ENCODE measurements at places on chromosomes 3 and 15.

DNA sequence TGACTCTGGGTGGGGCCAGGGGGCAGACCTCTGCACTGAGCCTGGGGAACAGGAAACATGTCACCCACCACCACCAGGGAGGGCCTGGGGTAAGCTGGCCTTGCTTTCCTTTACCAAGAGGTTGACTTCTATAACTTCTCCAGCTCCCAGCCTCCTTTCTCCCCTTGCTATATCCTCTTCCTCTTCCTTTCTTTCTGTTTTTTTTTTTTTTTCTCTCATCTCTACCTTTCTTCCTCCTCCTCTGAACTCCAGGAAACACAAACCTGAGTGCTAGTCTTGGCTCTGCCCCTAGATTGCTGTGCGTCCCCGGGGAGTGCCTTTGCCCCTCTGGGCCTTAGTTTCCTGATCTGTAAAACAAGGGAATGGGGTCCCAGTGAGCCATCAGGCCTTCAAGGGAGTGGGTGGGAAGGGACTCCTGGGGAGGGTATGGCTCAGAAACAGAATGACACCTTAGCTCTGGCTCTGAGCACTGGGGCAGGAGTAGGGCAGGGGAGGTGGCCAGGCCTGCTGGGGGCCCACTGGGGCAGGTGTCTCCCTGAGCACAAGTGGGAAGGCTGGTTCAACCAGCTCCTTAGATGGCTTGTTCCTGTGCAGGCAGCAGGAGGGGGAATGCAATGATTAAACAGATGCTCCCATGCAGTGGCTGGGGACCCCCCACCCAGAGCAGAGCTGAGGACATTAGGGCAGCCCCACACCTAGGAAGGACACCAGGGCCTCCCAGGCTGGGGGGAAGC, 4.3 kb downstream of the SNX33 start:
- DNase-seq: peak; percentile 8

DNA sequence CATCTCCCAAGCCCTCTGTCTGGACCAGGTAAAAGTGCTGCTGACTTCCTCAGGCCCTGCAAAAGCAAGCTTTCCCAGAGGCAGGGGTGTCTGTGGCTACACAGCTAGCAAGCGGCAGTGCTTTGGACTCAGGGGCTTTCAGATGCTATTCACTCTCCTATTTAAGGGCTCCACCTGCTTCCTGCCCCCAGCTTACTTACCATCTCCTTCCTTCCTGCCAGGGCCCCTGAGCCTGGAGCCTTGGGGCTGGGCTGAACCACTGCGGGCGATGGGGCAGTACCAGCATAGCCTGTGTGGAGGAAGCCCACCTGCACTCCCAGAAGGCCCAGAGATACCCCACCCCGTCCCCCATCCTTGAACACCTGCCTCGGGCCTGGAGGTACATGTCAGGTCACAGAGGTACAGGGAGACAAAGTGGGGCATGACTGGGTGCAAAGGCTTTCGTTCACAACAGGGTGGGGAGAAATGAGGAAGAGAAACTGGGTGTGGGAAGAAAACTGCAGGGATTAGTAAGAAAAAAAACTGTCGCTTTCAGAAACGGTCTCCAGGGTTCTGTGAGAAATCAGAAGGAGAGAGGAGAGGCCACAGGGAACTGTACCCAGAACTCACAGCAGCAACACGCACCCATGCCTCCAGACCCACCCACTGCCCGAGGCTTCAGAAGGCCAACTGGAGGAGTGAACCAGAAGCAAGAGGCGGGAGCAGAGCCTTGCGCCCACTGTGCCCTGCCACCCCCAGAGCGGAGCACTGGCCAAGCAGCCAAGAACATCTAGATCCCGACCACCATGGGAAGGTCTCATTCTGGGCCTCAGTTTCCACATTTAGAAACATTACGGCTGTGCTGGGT, 49.5 kb downstream of the CCDC12 start:
- DNase-seq: peak; percentile 89

GRCh38 chr3:58429657-58430056, 4.0 kb downstream of the PDHB start:
- no peak for DNase-seq

DNA sequence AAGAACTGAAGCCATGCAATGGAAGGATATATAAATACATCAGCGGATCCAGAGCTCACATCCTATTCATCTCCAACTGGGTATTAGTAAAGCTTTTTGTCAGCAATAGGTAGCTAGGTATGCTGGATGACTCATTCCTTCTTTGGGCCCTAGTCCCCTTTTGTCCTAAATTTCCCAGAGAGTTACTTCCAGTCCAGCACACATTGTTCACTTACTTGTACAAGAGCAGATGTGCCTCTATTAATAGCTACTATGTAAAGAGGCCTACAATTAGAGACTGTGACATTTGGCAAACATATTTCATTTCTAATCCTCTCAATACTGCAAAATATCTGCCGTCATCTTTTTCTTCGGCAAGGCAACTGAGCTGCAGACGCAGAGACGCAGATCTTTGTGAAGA, 1.7 kb upstream of the SLC4A7 start:
- DNase-seq: no peak

GRCh38 chr3:94172695-94173310, 109.9 kb downstream of the NSUN3 start:
- DNase-seq: no peak

DNA sequence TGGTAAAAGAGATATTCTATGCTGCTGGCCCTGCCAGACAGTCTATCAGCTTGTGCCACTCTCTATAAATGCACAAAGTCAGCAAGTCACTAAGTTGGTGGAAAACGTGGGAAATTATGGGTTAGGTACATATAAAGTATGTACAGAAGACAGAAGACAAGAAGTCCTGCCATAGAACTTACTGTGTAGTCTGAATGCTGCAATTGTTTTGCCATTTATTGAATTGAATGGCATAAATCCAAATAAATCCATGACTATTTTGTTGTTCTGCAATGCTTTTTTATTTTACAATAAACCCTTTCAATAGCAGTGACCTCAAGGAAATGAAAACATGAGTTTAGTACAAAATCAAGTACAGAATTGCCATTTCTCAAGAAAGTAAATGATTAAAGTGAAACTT, 34.1 kb upstream of the TM4SF1 start:
- no peak for DNase-seq

DNA sequence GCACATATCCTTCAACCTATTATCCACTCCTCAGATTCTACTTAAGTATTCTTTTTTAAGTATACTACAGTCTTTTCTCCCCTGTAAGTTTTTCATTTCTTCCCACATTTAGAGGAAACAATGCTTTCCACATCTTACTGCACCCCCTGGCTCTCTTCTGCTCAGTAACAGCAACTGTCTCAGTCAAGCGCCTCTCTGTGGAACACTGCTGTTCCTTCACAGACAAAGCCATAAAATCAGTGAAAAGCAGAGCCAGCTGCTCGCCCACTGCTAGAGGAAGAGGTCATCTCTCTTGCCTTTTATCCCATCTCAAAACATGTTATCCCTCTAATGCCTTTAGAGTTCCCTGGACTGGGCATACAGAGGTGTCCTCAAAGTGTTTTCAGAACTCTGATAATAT, 24.8 kb downstream of the SERP1 start:
- no peak for DNase-seq

DNA sequence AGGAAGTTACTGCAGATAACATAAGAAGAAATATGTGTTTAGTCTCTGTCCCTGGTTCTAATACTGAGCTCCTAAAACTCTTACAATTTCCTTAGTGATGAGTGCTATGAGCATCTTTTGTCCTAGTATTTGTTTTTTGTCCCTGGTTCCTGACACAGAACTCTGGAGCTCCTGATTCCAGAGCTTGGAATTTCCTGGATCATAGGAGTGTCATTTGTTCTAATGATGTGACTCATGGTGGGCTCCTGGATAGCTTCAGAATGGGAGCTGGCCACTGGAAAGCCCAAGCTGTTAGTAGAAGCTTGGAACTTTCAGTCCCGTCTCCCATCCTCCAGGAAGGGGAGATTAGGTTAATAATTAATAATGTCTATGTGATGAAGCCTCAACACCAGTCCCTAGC, 98.2 kb downstream of the CNTN6 start:
- DNase-seq: no peak

DNA sequence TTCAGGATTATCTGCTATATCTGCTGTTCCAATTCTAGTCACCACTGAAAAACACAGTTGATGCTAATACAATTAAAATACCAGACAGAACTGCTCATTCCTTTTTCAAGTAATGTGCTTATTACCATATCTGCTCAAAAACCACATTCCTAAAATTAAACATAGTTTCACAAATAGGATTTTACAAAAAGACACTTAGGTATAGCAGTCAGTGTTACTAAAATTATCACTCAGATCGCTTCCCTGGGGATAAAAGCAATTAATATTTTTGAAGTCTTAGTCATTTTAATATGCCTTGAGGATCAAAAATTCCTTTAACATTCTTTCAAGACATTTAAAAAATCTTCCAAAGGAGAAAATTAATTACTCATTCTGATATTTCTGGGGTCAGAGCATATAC, 71.5 kb downstream of the RAD18 start:
- no peak for DNase-seq

DNA sequence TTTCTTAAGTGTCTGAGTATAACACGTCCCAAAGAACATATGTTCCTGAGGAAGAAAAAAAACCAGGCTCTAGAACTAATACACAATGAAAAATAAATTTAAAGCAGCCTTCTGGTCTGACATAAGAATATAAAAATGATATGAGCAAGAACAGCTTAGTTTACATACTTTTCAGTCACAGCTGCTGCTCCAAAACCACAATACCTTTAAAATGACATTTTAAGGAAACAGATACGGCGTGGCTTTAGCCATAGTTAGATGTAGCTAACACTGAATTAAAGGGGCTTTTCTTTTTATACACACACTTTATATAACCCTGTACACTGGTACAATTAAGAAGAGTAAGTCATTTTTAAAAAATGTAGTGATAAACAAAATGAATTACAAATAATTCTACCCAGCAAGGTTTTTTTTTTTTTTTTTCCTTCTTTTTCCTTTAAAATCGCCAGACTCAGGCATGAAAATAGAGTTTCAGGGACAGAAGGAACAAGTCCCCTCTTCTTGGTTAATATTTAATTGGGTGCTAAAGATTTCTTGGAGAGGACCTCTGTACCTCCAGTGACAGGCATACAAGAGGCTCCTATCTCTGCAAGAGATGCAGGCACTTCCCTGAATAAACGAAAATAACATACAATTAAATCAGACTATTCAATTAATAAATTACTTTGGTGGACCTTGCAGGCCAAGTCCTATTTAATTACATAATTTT, 265.6 kb downstream of the FOXP1 start:
- no peak for DNase-seq

GRCh38 chr3:32897001-32897601, 54.3 kb upstream of the CCR4 start:
- no peak for DNase-seq

Data from suppressor macrophage (primary cell).